ENCODE measurements at places on chromosomes 5 and 9.

DNA sequence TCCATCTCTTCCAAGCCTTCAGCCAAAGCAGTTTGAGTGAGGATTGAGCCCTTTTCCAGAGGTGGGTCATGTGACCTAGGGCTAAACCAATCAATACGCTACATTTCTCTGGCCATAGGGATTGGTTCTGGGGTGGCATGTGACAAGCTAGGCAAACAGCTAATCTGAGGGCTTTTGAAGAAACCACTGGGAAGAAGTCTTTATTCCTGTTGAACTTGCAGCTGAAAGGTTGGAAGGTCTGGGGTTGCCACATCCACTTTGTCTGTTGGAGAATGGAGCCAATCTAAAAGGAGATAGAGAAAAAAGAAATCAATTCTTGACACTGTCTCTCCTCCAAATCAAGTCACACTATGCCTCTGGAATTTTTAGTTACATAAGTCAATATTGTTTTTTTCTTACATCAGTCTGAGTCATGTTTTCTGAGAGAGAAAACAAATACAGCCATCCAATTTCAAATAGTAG, 637.8 kb upstream of the WWC1 start:
- no peak for DNase-seq
- no peaks in the 10 kb centered on the region for H3K4me1 ChIP-seq
- H3K36me3 ChIP-seq, result no peaks in the 10 kb centered on the region
- no peaks in the 10 kb centered on the region for H3K27me3 ChIP-seq

DNA sequence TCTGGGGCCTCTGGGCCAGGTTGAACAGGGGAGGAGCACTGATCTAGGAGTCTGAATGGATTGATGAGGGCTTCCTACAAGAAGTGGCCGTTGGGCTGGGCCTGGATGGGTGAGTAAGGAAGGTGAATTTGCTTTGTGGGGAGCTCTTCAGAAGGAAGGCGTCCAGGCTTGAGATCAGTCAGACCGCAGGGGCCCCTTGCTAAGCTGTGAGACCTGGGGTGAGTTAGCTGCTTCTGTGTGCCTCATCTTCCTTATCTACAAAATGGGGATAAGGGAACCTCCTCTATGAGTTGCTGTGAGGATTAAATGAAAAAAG, 1.1 kb upstream of the SYNPO start:
- DNase-seq, result no peak
- H3K36me3 ChIP-seq, result no peaks in the 10 kb centered on the region
- no peak overlapping the region for H3K4me3 ChIP-seq
- H3K27ac ChIP-seq, result peak overlapping the region; percentile 94

DNA sequence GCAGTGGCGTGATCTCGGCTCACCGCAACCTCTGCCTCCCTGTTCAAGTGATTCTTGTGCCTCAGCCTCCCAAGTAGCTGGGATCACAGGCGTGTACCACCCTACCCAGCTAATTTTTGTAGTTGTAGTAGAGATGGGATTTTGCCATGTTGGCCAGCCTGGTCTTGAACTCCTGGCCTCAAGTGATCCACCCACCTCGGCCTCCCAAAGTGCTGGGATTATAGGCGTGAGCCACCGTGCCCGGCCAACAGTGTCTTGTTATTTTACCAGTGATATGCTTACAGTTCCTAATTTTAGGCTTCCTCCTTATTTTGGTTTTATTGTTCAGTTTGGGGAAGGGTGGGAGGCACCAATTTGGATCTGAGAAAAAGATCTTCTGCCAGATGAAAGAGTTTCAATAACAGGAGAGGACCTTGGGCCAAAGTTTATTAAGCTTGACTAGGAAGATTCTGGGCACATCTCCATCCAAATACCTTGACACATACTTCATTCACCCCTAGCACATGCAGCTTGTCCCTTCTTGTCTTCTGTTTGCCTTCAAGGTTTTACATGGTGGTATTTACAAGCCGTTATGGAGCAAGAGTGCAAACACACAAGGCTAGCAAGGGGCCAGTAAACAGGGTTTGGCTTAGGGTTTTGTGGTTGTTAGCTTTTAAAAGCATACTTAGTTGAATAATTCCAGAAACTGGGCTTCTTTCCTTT, 168.1 kb upstream of the DMRT1 start:
- H3K4me3 ChIP-seq, result no peak overlapping the region
- peak overlapping the region; percentile 57 for H3K27ac ChIP-seq
- H3K4me1 ChIP-seq, result peaks cover 7% of the 10 kb centered on the region
- H3K36me3 ChIP-seq, result no peaks in the 10 kb centered on the region
- DNase-seq, result no peak
- H3K27me3 ChIP-seq, result no peaks in the 10 kb centered on the region

DNA sequence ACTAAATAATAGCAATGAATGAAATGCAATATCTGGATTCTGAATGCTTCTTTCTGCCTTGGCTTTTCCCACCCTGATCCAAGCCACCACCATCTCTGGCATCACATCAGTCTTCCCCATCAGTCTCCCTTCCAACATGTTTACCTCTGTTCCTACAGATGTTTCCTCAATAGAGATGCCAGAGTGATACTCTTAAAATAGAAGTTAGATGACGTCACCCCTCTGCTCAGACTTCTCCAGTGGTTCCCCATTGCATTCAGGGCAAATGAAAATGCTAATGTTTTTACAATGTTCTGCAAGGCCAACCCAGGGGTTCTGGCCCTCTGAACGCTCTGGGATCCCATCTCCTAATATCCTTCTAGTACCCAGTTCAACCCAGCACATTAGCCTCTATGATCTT, 305.8 kb downstream of the TRIM32 start:
- H3K4me3 ChIP-seq, result no peak overlapping the region
- DNase-seq, result no peak
- no peaks in the 10 kb centered on the region for H3K27me3 ChIP-seq
- no peak overlapping the region for H3K27ac ChIP-seq
- H3K4me1 ChIP-seq, result no peaks in the 10 kb centered on the region

DNA sequence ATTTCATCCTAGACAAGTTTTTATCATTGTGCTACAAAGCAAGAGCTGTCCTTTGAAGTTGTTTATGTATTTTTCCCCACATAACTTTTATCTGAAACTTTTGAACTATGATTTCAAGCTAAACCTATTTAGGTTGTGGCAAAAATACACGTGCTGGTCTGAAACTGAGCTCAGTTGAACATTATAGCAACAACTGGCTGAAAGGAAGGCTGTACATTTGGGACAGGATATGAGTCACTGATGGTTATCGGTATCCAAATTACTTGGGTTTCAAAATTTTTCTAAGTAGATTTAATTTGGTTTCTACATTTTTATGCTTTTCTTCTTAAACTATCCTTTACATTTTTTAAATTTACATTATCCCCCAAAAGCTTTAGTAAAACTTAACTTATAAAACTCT, 627.3 kb upstream of the NUDT12 start:
- no peaks in the 10 kb centered on the region for H3K4me1 ChIP-seq
- no peak for DNase-seq
- no peak overlapping the region for H3K27ac ChIP-seq
- no peak overlapping the region for H3K4me3 ChIP-seq

DNA sequence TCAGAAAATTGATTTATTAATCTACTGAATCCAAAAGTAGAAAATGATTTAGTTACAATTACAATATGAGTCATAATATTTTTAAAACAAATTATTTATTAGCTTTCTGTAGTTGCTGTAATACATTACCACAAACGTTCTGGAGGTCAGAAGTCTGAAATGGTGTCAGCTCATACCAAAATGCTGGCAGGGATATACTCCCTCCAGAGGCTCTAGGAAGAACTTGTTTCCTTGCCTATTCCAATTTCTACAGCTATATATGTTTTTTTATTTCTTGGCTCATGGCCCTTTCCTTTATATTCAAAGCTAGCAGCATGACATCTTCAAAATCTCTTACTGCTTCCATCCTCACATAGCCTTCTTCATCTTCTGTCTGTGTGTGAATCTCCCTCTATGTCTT, 667.9 kb upstream of the ITGA1 start:
- H3K4me3 ChIP-seq, result no peak overlapping the region
- H3K36me3 ChIP-seq, result no peaks in the 10 kb centered on the region
- no peak overlapping the region for H3K27ac ChIP-seq
- no peaks in the 10 kb centered on the region for H3K4me1 ChIP-seq
- no peak for DNase-seq
- H3K27me3 ChIP-seq, result no peaks in the 10 kb centered on the region

DNA sequence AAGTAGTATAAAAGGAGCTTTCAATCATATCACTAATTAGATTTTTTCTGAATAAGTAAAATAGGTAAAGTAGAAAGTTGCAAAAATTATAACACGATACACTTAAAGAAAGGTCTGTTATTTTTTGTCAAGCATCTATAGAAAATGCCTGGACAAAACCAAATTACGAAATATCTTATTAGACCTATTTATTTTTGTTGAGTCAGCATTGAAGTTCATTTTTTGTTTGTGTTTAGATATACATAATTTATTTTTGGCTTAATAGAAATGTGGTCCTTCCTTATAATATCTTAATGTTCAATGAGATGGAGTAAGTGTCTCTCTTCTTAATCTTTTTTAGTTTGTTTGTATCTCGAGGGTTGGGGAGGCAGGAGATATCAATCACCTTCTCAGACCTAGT, 214.8 kb upstream of the GRIA1 start:
- H3K4me3 ChIP-seq, result no peak overlapping the region
- DNase-seq, result no peak
- no peaks in the 10 kb centered on the region for H3K36me3 ChIP-seq
- H3K27me3 ChIP-seq, result no peaks in the 10 kb centered on the region

DNA sequence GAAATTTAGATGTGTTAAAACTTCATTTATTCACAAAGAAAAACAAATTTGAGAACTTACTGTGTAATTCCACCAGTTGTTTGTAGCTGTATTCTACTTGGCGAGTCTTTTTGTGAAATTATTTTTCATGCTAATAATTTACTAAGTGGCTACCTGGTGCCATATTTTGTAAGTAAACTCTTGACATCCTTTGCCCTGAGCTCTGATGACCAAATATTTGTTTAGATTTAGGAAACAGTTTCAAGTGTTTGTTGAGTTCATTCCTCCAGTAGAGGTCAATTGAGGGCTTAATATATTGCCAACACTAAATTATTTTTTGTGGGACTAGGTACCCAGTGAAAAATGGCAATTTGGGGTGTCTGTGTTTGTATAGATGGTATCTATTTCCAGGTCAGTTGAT, 3.7 kb downstream of the CNTLN start:
- no peaks in the 10 kb centered on the region for H3K4me1 ChIP-seq
- no peak overlapping the region for H3K27ac ChIP-seq
- no peak overlapping the region for H3K4me3 ChIP-seq

DNA sequence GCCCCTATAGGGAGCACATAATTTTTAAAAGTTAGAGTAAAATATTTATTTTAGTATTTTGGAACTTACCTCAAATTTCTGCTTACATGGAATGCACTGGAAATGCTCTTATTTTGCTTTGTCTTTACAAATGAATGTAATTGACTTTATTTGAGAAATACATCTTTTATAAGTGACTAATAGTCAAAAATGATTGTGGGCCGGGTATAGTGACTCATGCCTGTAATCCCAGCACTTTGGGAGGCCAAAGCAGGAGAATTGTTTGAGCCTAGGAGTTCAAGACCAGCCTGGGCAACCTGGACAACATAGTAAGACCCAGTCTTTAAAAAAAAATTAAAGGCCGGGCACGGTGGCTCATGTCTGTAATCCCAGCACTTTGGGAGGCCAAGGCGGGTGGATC, 5.8 kb downstream of the HMGCR start:
- DNase-seq, result no peak
- H3K36me3 ChIP-seq, result no peaks in the 10 kb centered on the region
- peaks cover 7% of the 10 kb centered on the region for H3K4me1 ChIP-seq
- no peak overlapping the region for H3K27ac ChIP-seq

GRCh38 chr5:73692166-73692640, 66.2 kb downstream of the ARHGEF28 start:
- H3K4me3 ChIP-seq, result no peak overlapping the region
- no peak overlapping the region for H3K27ac ChIP-seq
- no peak for DNase-seq
- no peaks in the 10 kb centered on the region for H3K27me3 ChIP-seq
- no peaks in the 10 kb centered on the region for H3K4me1 ChIP-seq

- no peak for DNase-seq
- no peaks in the 10 kb centered on the region for H3K36me3 ChIP-seq
- no peaks in the 10 kb centered on the region for H3K4me1 ChIP-seq
- no peak overlapping the region for H3K4me3 ChIP-seq
These were observed 17.4 kb upstream of the NIM1K start for GRCh38 chr5:43174586-43174985.

GRCh38 chr5:153860195-153860886, 178.4 kb downstream of the FAM114A2 start:
- no peak for DNase-seq
- no peaks in the 10 kb centered on the region for H3K4me1 ChIP-seq
- H3K27me3 ChIP-seq, result no peaks in the 10 kb centered on the region
- H3K4me3 ChIP-seq, result no peak overlapping the region
- H3K36me3 ChIP-seq, result no peaks in the 10 kb centered on the region

Measured in uterus (tissue), 4 donors.